RPMI7951 (cell line): ENCODE measurements at places on chromosomes 7 and 10. TPM values are rescaled to one million over a fixed set of nuclear protein-coding genes. Genes with fewer than 3 reads are reported as not detected.
A peak's percentile ranks its signal among the peaks of the same experiment; 100 is the strongest.

Gene FAM25C
- total RNA-seq, result not detected in 2 replicates

Gene TFR2
- total RNA-seq, result 0.12 and 0.98 TPM in 2 replicates

GRCh38 chr7:101303102-101303701 lies 18.4 kb downstream of the IFT22 start:
- DNase-seq, result no peak

Gene CYP2C19
- total RNA-seq, result 0.12 and 0.29 TPM in 2 replicates

Gene NUTM2E
- not detected in 2 replicates for total RNA-seq

Gene COL17A1
- total RNA-seq, result 2.0 and 2.6 TPM in 2 replicates

DNA sequence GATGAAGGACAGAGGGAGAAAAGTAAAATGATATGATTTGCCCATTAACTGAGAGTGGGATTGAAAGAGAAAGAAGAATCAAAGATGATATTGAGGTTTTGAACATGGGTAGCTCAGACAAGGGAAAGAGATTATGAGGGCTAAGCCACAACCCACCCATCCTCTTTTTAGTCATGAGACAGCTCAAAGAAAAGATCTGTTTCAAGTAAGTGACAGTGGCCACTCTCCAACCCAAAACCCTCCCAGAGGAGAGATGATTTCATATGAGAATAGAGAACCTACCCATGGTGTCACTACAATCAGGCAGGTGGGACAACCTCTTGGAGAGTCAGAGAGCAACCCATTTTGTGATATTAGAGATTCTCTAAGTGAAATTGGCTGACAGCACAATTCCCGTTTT lies 32.2 kb downstream of the PLXNA4 start:
- no peak for DNase-seq

GRCh38 chr10:129280155-129280502 lies 186.9 kb upstream of the MGMT start:
- no peak for DNase-seq

Gene SUFU
- 3.7 and 4.0 TPM in 2 replicates for total RNA-seq

- no peak for DNase-seq
Measured at GRCh38 chr7:128793181-128793547, 1.4 kb downstream of the CCDC136 start.

DNA sequence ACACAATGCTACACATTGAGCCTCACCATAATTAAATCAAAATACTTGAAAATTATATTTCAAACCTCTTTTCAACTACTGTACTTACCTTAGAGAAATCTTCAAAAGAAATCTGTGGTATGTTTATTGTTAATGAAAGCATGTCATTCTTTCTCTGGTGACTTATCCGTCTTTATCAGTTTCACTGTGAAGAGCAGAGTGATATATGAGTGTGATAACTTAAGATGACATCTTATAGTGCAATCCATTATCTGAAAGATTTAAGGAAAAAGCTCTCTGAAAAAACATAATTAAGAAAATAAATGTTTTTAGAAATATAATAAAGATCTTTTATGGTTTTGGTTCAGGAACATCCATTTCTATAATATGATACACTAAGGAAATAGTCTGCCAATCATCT lies 911.6 kb upstream of the C7orf33 start:
- DNase-seq, result no peak

DNA sequence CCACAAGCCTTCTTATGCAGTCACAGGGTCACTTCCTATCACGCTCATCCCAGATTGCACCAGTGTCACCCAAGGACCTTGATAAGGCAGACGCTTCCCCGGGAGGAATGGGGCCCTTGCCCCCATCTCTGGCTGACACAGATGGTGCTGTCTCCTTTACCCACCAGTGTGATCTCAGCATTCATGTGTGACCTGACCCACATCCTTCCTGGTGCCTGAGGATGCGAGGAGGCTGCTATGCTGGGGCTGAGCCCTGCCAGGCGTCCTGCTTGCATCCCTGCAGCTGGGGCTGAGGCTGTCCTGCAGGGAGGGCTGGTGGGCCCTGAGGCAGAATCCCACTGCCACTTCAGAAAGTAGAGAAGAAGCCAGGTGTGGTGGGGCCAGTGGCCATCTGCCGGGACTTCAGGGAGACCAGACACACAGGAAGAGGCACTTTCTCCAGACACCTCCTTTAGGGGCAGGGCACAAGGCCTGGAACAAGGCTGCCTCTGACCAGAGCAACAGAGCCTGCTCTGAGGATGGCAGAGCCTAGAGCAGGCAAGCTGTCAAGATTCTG lies 35.3 kb downstream of the RASGEF1A start:
- DNase-seq, result no peak

- DNase-seq, result no peak
Measured at GRCh38 chr10:129719889-129720590, 244.0 kb downstream of the EBF3 start.

Gene LRRC61
- total RNA-seq, result 7.9 and 9.5 TPM in 2 replicates

GRCh38 chr10:131816941-131817700 lies 83.7 kb upstream of the PPP2R2D start:
- no peak for DNase-seq

Gene ORAI2
- 22.9 and 30.6 TPM in 2 replicates for total RNA-seq

- DNase-seq, result no peak
Measured at GRCh38 chr7:130938661-130939060, 204.7 kb upstream of the KLF14 start.

- DNase-seq, result no peak
Measured at GRCh38 chr10:131027256-131027655, 284.3 kb downstream of the TCERG1L start.

- DNase-seq, result no peak
Measured at GRCh38 chr7:106644999-106645398, 16.0 kb downstream of the CCDC71L start.

GRCh38 chr7:8560501-8560900 lies 127.1 kb downstream of the NXPH1 start:
- DNase-seq, result no peak

DNA sequence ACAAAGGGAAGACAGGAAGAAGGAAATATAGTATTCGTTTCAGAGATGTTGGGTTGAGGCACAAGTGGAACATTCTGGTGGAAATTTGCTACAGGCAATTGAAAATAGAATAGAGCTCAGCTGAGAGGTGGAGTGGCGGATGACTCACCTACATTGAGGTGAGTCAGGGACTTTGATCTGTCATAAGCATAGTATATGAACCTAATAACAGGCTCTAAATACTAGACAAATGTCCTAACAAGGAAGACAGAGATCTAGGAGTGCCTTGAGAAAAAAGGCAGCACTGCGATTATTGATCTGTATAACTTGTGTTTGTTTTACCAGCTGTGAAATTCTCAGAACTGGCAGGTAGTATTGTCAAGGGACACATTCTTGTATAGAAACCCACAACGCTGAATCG lies 907 bp upstream of the IFRD1 start:
- peak; percentile 65 for DNase-seq

Gene EPO
- total RNA-seq, result not detected in 2 replicates

DNA sequence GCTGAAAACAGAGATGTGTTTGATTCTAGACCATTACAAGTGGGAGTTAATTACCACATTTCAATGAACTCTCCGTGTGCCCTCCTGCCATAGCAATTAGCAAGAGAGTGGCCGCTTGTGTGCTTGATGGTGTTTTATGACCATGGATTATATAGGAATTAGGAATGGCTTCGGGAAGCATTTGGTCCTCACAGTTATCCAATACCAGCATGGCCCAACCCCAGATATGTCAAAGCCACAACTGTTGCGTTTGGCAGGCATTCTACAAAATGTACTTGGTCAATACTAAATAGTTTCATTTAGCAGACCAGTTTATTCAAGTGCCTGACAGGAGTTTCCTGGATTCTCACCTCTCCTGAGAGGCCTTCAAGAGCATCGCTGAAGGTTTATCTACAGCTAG lies 509.0 kb upstream of the GALNT17 start:
- no peak for DNase-seq

GRCh38 chr10:125136087-125136486 lies 24.3 kb downstream of the CTBP2 start:
- DNase-seq, result no peak

DNA sequence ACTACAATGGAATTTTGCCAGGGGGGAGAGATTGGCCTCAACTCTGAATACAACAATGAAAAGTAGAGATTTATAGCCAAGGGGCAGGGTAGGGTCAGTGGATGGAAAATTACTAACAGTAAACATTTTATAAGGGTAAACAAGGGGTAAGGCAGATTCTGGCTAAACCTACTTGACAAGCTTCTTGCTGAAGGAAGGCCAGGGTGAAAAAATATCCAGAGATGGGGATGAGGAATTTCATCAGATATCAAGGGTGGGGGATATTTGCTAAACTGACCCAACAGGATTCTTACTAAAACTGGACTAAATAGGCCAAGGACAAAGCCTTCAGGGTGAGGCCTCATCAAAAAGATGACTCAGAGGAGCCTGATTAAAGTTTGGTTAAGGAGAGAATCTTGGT lies 156.3 kb downstream of the RTKN2 start:
- peak; percentile 42 for DNase-seq

GRCh38 chr10:126135941-126136595 lies 239.7 kb downstream of the FANK1 start:
- no peak for DNase-seq

Gene PIP4K2A
- 40.5 and 50.4 TPM in 2 replicates for total RNA-seq

DNA sequence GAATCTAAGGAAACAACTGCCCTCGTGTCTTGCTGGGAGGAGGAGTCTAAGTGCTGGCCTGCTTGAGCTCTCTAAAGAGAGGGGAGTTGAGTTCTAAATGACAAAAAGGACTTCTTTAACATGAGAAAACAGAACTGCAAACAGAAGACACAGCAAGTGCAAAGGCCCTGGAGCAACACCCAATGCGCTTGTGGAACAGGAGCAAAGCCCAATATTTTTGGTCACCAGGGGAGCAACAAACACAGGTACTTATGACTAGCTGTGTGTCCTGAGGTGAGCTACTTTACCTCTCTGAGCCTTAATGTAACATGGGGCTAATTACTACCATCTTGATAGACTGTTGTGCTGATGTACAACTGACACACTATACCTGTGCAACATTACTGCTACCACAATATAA lies 634.3 kb downstream of the PARD3 start:
- DNase-seq, result no peak

DNA sequence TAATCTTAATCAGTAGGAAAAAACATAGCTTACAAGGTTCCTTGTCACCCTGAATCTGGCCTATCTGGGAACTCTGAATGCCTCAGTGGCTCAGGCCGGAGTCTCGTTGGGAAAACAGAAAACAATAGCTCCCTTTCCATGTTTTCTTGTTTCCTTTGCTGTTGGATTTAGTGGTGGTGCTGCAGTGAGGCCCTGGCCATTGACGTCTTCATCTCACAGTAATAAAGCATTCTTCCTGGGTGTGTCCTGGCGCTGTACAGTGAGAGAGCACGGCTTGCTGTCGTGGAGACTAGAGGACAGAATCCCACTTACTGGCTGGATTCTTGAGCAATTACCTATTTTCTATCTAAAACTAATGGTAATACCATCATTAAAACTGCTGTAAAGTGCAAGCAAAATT lies 1.3 kb upstream of the SPOCK2 start:
- DNase-seq, result no peak
